Mesenchymal stem cell (in vitro differentiated cells and primary cell): ENCODE measurements at places on chromosomes 5 and 9.
A peak's percentile ranks its signal among the peaks of the same experiment; 100 is the strongest.

DNA sequence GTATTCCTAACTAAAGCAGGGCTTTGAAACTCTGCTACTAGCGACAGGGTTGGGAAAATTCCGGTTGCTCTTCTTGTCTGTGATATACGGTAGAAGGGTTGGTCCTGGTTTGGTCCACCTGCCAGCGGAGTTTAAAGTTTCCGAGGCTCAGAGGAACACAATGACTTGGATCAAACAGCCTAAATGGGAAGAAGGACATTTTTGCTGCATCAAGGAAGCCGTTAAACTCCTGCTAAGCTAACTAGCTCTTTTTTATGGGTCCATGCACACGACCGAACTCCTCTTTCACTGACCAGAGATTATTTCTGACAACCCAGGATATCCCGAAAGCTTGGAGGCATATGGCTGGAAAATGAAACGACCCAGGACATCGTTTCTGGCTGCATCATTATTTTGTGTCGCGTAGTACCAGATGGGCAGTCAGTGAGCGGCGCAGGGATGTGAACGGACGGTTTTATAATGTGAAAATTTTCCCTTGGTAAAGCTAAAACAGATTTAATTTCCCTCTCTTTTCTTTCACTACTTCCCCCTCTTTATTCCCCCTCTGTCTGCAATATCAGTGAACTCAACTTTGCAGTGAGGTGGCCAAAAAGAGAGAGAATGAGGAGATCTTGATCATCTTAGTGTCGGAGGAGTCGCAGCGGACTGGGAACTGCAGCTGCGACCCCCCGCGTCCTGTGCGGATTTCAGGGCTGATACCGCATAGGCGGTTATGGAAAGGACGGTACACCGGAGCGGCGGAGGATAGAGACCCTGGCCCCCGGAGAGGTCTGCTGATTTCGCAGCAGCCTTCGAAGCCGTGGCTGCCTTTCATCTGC is at the start of gene LURAP1L:
Gene LURAP1L, plus strand, starts transcription at position 160 of the 818 bp plus-strand sequence. CDS start 696 bp downstream, outside the sequence.
- peak; percentile 84 for DNase-seq

GRCh38 chr9:19331877-19332276 is 48.2 kb downstream of the RPS6 start:
- DNase-seq = no peak

DNA sequence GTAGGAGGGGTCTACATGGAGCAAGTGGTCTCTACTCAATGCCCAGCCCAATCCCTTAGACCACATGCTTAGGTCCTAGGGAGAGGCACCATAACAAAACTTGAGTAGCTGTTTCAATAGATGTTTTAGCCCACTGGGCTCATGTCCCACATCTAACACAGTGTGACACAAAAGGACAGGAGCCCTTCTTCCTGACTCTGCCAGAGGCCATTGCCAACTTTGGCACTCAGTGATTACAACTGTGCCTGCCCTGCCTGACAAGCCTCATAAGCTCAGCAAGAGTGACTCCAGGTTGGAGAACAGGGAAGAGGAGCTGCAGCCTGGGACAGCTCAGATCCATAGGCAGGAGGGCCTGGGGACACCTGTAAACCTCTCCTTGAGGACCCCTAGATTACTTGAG is 230.8 kb downstream of the ENC1 start:
- no peak for DNase-seq

GRCh38 chr5:115842089-115842935 is 577 bp downstream of the AP3S1 start:
- DNase-seq = peak; percentile 84

DNA sequence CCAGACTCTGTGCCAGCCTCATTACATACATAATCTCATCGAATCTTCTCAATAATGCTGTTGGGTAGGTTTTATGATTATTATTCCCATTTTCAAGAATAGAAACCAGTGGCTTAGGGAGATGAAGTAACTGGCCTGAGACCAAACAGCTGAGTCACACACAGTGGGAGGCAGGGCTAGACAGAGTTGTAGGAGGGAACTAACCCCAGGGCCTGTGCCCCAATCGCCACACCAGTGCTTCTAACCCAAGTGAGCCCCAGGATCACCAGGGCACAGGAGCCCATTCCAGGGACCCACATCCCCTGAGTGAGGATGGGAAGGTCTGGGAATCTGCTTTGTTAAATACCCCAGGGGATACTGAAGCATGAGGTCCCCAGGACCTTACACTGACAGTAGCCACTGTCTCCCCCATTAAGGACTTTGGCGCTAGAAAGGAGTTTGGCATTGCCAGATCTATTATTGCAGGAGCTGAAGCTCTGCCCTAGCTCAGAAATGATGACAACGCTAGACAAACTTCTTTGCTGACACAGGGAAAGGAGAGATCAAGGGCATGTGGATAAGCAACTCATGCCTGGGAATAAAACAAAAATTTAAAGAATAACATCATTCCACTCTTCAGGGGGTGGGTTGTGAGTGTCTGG is 63.8 kb upstream of the PPARGC1B start:
- DNase-seq = peak; percentile 39

DNA sequence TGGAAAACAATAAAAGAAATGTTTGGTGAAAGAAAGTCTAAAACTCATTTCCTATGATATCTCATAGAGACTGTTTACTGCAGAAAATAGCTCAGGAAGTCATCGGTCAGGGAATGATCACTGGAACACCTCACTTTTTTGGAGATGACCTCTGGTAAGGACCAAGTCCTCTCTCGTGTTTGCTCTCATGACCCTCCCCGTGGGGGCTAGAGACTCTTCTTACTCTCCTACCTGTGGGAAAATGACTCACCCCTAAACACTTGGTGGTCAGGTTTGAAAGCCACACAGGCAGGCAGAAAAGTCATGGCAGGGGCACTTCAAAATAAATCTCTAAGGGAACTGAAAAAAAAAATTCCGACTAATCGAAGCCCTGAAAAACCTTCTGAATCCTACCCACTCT is 48.2 kb downstream of the FAM240B start:
- DNase-seq = no peak

- no peak for DNase-seq
Observed at GRCh38 chr5:117973785-117974184, 1014.6 kb downstream of the DTWD2 start.

DNA sequence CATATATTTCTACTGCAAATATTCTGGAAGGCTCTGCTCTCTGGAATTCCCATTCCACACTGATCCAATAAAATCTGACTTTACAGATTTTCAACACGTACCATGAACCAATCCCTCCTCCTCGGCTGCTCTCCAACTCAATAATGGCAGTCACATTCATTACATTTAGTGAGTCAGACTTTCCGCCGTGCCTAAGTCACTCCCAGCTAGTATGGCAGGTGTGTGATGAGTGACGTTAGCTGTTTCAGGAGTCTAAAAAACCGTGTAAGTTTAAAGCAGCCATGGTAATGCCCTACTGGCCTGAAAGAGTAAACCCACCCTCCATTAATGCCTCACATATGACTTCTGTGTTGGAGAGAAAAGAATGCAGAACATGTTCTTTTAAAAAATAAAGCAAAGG is 3.3 kb downstream of the FBN2 start:
- peak; percentile 26 for DNase-seq

DNA sequence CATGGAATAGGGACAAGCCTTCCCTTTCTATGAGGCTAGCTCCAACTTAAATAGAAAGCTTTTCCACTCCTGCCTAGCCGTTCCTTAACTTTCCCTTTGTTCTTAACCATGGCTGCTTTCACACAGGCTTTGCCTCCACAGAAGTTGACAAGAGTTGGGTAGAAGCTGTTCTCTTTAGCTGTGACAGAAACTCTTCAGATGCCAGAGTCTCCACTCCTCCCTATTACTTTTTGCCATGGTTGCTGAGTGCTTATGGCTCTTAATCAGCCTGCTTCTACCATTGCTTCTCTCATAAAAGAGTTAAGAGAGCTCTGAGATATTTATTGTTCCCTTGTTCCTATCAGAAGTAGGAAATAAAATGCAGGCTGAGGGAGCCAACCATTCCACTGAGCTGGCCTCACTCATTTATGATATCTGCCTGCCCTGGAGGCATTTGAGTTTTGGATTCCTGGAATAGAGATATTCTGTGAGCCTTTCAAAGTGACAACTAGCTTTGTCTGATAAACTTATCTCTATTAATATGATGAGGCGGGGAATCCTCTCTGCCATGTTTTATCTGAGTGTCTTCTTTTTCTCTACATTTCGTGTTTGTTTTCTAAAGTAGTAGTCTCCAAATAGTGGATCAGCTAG is 162.6 kb downstream of the DMAC1 start:
- no peak for DNase-seq

GRCh38 chr9:127779136-127779981 is 893 bp upstream of the SH2D3C start:
- DNase-seq = peak; percentile 27

GRCh38 chr5:180818677-180819341 is 16.2 kb upstream of the MGAT1 start:
- DNase-seq = no peak

DNA sequence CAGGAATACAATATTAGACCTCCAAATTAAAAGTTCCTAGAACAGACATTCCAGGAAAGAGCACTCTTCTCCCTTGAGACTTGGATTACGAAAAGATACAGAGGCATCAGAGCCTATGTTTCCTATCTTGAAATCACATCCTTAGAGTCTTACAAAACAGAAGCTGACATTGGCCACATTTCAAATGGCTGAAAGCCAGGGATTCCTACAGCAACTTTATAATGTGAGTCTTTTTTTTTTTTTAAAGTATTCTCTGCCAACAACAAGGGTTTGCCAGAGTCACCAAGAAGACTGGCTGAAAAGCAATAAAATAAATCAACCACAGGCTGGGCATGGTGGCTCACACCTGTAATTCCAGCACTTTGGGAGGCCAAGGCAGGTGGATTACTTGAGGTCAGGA is 63.1 kb downstream of the TRPM6 start:
- DNase-seq = peak; percentile 43

DNA sequence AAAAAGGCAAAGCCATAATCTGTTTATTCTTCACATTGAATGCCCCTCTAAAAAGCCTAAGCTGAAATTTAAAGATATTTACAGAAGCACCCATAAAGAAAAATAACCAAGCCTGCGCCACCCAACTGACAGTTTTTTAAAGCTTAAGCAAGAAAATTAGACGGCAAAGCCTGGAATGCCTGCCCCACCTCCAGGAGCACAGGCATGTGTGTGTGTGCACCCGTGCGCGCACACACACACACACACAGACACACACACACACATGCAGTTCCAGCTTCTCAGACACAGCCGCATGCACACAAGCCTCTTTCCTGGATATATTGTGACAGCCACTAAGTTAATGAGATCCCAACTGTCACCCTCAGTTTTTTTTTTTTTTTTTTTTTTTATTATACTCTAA is 88.2 kb downstream of the FRMD3 start:
- DNase-seq = no peak

DNA sequence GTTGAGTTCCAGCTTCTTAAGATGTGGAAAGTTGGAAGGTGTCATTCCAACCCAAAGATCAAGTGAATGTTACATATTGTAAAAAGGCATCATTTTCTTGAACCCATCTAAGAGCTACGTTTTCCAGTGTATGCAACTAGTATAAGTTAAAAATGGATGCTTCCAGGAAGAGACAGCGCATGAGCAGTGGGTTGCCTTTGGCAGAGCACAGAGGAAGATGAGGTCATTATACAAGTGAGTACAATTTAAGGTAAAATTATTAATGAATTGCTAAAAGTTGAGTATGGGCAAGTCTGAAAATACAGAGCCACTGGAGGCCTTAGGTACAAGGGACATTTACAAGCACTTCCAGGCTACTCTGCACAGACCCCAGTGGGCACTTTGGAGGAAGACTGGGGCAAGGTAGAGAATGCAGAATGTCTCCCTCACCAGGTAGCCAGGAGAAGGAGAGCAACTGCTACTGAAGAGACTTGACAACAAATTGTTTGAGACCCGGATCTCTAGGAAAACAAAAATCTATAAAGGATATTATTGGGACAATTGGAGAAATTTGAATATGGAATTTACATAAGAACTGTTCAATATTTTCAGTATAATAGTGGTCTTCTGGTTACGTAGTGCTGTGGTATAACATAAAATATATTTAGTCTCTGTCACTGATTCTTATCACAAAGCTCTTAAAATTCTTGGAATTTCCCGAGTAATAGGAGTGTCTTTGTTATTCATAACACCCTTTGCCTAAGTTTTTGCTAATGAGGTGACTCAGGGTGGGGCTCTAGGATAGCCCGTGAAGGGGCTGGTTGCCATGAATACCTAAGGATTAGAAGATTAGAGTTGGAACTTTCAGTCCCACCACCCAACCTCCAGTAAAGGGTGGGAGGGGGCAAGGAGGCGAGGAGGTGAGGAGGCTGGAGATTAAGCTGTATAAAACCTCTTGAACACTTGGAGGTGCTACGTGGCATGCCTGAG is 129.9 kb upstream of the FER start:
- no peak for DNase-seq

GRCh38 chr5:2602451-2603271 is 148.8 kb downstream of the IRX2 start:
- no peak for DNase-seq

GRCh38 chr5:11675184-11675583 is 229.1 kb downstream of the CTNND2 start:
- DNase-seq = no peak

- DNase-seq = no peak
Observed at GRCh38 chr9:104287253-104287878, 193.3 kb downstream of the SMC2 start.

GRCh38 chr5:98368141-98368540 is 405.3 kb upstream of the RGMB start:
- DNase-seq = no peak

GRCh38 chr5:109939116-109939682 is 249.5 kb downstream of the MAN2A1 start:
- DNase-seq = peak; percentile 90

DNA sequence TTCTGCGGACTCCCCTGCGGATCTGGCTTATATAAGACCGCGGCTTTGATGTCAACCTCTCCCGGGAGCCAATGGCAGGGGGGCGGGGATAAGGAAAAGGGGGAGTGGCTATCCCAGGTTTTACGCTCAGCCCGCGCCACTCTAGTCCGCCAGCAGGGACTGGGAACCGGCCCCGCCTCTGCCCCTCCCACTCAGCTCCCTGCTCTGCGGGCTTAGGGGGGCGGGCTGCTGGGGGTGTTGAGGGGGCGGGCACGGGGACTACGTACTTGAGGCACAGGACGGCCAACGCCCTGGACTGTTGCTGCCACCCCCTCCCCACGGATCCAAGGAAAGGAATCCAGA is at the start of gene HAND1:
Gene HAND1, minus strand, starts transcription at position 4 of the 342 bp plus-strand sequence. CDS start 219 bp downstream, outside the sequence.
- DNase-seq = peak; percentile 48

DNA sequence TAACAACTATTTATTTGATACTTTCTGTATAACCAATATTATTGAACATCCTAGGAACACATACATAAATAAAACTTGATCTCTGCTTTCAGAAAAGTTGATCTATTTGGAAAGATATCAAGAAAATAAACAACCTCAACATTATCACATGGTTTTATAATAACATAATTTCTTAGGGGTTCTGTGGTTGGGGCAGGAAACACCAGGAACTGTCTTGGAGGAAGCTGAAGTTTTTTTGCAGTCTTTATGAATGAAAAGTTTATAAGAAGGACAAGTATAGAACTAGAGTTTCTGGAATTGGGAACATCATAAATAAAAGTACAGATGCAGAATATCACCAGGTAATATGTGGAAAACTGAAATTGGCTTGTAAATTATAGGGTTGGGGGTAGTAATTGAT is 296.1 kb downstream of the TAF11L14 start:
- DNase-seq = no peak

- DNase-seq = no peak
Observed at GRCh38 chr9:138022121-138022741, 144.6 kb downstream of the CACNA1B start.

- peak; percentile 36 for DNase-seq
Observed at GRCh38 chr9:89806371-89807100, 201.7 kb downstream of the GADD45G start.
